ENCODE measurements at places on chromosomes 6 and 20.
A peak's percentile ranks its signal among the peaks of the same experiment; 100 is the strongest.

DNA sequence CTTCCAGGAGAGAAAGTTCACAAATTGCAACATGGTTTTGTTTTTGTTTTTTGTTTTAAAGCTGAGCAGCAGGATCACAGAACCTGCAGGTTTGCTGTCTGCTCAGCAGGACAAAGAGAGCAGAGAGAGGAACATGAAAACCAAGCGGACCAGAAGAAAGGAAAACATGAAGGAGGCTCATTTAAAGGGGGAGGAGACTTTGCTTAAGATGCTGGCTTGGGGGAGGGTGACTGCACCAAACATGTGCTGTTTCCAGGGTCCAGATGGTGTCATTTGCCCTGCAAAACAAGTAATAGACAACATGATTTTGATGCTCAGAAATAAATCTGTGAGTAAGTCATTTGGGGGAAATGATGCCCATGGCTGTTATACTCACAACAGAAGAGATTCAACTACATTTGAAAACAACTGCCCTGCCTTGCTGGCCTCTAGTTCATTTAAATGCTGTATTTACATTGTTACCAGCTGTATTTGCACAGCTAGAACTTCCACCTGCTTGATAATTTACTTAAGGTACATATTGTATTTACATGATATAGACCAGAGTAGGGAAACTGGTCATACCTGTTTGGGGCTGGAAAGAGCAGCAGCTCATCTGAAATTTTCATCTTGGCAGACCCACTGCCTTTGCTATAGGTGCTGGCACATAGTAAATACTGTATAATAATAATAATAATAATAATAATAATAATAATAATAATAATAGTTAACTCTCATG, 32.2 kb upstream of the CHD6 start:
- no peak for DNase-seq

DNA sequence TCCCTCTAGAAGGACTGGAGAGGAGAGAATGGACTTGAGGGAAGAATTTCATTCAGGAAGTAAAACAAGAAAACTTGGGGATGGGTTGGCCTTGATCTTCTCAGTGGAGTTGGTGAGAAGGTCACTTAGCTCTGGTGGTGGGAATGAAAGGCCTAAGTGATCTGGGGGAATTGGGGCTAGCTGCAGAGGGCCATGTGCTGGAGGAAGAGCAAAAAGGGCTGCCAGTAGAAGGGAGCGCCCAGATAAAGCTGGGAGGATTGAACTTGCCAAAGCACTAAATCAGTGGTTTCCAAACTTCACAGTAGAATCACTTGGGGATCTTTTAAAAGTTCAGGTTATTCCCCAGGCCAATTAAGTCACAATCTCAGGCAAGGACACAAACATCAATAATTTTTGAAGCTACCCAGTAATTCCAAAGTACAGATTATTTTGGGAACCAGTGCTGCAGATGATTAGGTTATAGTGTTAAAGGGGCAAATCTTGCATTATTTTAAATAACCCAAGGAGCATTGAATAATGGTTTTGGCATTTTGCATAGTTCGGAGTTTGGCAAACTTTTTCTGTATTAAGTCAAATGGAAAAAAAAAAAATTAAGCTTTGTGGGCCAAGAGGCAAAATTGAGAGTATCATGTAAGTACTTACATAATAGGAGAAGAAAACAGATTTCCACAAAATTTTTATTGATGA, 36.5 kb upstream of the RFPL4B start:
- peak; percentile 24 for DNase-seq

GRCh38 chr6:134706153-134706552, 243.7 kb downstream of the ALDH8A1 start:
- no peak for DNase-seq

GRCh38 chr20:44716309-44717106, 1.3 kb downstream of the CCN5 start:
- DNase-seq: peak; percentile 58

DNA sequence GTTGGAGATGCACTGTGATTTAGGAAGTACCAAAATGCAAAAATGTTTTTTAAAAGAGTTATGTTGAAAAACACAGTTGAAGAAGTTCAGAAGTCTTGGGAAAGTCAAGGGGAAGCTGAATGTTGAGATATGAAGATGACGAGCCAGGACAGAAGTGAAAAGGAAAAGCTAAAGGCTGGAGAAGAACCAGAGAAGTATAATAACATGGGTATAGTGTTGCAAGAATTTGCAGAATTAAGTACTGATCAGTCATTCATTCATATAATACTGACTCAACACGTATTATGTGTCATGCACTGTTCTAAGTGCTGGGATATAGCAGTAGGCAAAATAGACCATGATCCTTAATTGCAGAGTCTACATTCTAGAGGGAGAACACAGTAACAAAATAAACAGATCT, 432.8 kb downstream of the CDC5L start:
- no peak for DNase-seq

DNA sequence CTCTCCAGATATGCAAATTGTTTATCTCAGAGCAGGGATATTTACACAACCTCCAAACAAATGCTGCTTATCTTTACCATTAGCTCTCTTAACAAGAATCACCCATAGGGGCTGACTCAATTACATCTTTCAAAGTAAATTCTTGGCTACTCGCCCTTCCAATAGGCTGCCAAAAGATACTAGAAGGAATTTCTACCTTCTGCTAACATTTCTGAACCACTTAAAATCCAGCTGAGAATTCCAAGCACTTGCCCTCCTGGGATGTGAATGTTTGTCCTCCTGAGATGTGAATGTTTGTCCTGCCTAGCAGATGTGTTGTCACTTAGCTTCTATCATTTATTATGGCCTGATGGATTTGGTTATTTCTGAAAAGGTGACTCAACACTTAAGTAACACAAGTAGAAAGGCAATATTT, 388.0 kb downstream of the GJA1 start:
- DNase-seq: peak; percentile 89

GRCh38 chr6:4066029-4066755, 12.7 kb downstream of the FAM217A start:
- no peak for DNase-seq

DNA sequence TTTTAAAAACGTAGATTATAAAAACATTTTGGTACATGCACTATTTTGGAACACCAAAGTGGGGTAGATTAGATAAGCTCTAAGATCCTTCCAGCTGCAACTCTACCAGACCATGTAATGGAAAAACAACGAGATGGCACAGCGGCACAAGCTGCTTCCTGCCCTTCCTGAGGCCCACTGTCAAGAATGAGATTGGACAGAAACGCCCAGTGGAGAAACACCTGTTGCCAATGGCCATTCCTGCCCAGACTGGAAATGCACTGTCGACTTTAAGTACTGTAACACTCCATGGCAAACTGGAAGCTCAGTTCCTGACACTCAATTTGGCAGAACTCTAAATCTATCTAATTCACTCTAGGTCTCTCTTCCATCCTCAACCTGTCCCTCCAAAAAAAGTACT, 21.4 kb downstream of the EDEM2 start:
- no peak for DNase-seq

DNA sequence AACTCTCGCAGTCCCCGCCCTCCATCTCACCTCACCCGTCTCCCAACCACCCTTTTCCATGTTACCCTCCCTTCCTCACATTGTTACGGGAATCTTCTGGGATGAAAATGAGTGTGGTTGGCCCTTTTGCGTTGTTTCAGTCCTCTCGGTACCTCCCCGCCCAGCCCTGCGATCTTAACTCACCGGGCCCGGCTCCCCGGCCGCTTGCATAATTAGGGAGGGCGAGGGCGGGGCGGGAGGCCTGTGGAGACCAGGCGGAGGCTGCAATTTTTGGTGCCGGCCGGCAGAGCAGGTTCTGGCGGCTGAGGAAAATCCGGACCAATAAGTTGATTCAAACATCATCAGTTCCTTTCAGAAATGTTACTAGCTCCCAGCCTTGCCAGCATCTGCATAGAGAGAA, 25.2 kb downstream of the TFAP2B start:
- no peak for DNase-seq

GRCh38 chr6:98514796-98515195, 319.6 kb upstream of the POU3F2 start:
- DNase-seq: no peak

GRCh38 chr6:113365191-113365590, 492.0 kb upstream of the MARCKS start:
- DNase-seq: peak; percentile 48

DNA sequence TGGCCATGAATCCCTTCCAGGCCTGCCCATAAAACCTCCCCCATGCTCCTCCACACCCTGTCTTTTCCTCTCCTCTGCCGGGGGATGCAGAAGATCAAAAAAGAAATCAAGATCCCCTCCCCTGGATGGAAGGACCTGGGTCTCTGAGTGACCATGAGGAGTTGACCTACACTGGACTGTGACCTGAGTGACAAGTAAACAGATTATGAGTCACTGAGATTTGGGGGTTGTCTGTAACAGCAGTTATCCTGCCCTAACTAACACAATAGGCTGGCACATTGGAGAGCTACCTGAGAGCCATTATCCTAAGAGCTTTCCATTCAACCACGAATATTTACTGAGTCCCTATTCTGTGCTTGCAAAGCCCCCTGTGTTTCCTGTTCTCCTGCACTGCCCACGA, 28.4 kb upstream of the SIRPA start:
- DNase-seq: no peak

GRCh38 chr6:29479560-29479959, 8.2 kb downstream of the MAS1L start:
- no peak for DNase-seq

DNA sequence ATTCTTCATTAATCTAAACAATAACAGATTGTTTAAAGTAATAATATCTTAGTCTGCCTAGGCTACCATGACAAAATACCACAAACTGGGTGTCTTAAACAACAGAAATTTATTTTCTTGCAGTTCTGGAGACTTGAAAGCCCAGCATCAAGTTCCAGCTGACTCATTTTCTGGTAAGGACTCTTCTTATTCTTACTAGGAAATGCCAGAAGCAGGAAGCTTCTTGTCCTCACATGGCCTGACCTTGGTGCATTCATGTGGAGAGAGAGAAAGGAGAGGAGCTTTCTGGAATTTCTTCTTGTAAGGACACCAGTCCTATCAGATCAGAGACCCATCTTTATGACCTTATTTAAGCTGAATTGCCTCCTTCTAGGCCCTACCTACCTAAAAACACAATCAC, 110.5 kb downstream of the ANKRD60 start:
- peak; percentile 72 for DNase-seq

- peak; percentile 32 for DNase-seq
Measured at GRCh38 chr6:145063091-145063490, 672.2 kb downstream of the EPM2A start.

GRCh38 chr20:44613575-44613974, 31.2 kb downstream of the PKIG start:
- no peak for DNase-seq

GRCh38 chr6:3455147-3455568, 1.7 kb downstream of the SLC22A23 start:
- DNase-seq: no peak

DNA sequence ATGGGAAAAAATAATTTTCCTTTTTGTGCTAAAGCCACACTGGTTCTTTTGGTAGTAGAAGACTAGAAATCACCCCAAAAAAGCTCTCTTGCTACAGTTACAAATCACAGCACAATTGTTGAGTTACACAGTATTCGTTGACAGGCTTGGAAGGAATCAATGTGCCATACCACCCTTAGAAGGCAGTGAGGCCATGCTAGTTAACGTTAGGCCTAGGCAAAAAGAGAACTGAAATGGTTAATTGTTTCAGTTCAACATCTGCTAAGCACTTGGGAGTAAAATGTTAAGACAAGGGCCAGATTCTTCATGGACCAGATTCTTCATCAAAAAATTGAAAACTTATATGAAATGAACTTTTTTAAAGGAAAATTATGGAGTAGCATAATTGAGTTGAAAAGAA, 626.2 kb downstream of the UTRN start:
- no peak for DNase-seq

- peak; percentile 68 for DNase-seq
Measured at GRCh38 chr6:157514659-157515496, 133.9 kb downstream of the ZDHHC14 start.

DNA sequence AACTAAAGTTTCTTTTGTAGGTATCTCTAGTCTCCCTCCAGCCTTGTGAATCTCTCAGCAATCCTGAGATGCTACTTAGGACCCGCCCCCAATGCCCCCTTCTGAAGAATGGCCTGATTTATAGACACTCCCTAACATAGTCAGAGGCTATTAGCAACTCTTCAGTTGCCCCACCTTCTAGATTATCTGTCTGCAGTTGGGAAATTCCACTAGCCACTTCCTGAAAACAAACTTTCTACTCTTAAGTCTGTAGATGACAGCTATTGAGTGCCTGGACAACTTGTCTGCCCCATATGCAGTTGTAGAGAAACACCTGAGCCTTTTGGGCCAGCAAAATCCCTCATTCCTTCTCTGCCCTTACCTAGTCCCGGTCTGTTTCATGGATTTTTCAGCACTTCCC, 188.2 kb upstream of the PREP start:
- peak; percentile 45 for DNase-seq

DNA sequence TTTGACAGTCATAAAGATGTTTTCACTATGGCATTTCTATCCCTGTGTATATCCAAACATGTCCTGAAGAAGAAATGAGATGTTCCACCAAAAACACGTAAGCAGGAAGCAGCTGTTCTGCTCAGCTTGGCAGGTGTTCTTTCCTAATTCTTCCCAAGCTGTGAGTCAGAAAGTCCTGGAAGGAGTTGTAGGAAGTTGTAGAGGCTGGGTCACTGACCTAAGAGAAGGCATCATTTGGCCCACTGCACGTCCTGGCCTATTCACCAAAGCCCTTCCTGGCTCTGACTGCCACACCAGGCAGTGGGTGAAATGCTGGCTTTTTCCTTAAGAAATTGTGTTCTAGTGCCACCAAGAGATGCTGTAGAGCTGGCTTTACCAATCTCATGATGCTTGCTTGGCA, 40.3 kb downstream of the STX11 start:
- peak; percentile 59 for DNase-seq

- DNase-seq: peak; percentile 74
Measured at GRCh38 chr6:73739096-73739495, 43.1 kb downstream of the CD109 start.

GRCh38 chr20:55893031-55893430, 112.3 kb downstream of the CBLN4 start:
- DNase-seq: no peak

DNA sequence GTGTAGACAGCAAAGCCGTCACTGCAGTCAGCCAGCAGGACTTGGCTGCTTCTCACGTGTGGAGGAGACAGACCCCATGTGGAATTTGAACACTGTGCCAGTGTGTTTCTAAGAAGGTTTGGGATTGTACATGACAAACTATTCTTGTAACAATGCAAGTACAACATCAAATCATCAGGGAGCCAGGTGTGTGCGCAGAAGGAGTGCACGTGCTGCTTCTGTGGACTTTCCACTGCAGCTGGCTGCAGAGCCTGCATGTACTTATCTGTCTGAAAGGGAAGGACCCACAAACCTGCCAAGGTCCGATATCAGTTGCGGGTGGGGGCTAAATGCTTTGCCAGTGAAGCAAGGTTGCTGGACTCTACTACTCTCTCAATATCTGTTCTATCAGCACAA, 211.6 kb downstream of the WDR27 start:
- DNase-seq: peak; percentile 13
